ENCODE measurements at places on chromosomes 11 and 22.

DNA sequence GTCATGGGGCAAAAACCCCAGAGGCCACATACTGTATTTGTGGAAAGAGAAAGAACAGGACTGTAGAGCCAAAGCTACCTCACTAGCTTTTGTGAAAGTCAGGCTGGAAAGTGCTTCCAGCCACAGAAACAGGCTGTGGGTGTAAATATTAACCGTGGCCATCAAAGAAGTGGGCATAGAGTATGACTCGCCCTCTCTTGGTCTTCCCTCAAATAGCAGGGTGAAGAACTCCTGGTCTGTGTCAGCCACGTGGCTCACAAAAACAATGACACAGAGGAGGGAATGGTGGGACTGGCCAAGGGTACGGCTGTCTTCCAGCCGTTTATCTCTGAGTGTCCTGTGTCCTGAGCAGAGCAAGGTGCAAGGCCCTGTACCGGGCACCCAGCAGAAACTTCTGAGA lies 37.6 kb upstream of the UBASH3B start:
- DNase-seq: no peak

GRCh38 chr11:65498042-65498726 lies 661 bp upstream of the MALAT1 start:
- no peak for DNase-seq

DNA sequence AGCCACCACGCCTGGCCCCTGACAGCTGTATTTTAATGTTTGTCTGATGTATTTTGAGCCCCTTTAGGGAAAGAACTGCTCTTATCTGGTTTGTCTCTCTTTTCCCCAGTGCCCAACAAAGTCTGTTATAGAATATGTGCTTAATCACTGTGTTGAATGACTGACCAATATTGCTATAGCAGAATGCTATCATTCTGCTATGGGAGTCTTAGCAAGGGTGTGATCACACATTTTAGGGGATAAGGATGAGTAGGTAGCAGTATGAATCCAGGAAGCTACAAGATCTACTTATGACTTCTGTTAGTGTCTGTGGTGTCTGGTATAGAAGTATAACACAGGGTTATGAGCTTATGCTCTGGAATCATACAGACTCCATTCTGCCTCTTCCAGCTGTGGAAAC lies 117.5 kb upstream of the RRM1 start:
- no peak for DNase-seq

- DNase-seq: no peak
These were observed 14.1 kb downstream of the CNTF start for GRCh38 chr11:58636587-58636986.

- DNase-seq: no peak
These were observed 61.7 kb downstream of the ME3 start for GRCh38 chr11:86610559-86611341.

- no peak for DNase-seq
These were observed at the start of gene CCDC88B for GRCh38 chr11:64339754-64340408. Gene CCDC88B, plus strand, starts transcription at chr11:64340204. Its CDS starts 63 bp downstream, at chr11:64340267.

- no peak for DNase-seq
These were observed 38.2 kb downstream of the SLCO2B1 start for GRCh38 chr11:75189108-75189507.

GRCh38 chr11:57645689-57646085 lies 4.0 kb downstream of the YPEL4 start:
- no peak for DNase-seq

- DNase-seq: no peak
These were observed 66.6 kb upstream of the RDX start for GRCh38 chr11:110362971-110363509.

DNA sequence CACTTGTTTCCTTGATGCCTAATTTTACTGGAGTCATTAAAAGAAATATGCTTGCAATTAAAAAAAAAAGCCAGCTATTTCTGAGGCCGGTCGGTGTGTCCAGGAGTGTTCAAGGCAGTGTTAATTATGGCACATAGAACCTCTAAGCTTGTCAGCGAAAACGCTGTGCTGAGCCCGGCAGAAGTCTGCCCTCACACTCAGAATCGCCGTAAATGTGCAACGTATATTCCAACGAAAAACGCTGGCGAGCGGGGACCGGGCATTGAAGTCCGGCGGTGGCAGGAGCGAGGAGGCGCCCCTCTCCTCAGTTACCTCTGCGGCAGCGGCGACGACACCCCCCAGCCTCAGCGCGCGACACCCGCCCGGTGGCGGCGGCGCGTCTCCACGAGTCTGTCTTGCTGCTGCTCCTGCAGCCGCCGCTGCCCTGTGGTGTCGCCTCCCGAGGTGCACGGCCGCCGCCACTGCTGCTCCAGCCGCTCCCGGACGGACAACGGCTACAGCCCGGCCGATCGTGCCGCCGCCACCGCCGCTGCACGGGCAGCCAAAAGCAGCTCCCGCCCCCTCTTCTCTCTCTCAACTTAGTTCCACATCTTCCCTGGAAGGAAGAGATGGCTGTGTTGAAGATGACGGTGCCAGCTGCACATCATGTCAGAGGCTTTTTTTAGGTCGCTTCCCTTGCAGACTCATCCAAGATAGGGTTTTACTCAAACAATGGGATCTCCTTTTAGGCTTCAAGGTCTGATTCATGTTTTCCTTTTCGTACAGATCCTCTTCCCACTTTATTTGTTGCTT lies 56.0 kb downstream of the JAM3 start:
- no peak for DNase-seq

DNA sequence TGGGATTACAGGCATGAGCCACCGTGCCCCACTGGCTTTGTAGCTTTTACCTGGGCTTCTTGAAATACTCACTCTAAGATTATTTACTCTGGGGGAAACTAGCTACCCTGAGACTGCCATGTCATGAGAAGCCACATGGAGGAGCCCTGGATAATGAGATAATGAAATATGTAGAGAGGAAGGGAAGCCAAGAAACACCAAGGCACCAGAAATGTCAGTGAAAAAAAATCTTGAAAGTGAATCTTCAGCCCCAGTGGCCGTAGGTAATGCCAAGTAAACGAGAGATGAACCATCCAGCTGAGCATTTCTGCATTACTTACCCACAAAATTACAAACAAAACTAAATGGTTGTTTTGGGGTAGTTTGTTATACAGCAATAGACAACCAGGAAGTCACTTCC lies 125.6 kb downstream of the APIP start:
- no peak for DNase-seq

DNA sequence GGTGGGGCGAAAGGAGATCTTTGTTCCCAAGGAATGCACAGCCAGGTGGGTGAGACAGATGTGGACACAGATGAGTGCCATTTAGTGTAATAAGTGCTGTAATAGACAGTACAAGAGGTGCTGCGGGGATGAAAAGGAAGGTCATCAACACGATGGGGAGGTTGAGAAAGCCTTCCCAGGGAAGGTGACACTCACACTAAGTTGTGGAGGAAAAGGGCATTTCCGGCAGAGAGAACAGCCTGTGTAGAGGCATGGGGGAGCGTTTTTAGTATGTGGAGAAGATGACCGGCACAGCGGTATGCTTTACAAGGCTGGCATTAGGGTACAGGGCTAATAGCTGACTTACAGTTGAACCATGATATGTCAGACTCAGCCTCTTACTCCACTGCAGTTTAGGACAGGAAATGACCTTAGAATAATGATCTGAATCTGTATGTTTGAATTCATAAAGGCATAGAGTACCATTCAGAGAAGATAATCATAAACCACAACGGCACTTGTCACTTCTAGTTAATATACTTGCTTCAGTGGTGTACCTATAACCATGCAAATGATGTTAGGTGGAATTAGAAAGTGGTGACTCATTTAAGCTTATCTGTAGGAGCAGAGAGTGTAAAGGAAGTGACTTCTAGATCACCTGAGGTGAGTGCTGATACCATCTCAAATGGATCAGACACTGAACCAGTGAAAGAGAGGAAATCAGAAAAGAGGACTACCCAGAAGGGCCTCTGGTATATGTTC lies 60.6 kb downstream of the FAM83F start:
- DNase-seq: no peak

GRCh38 chr11:27158456-27159334 lies 118.1 kb downstream of the BBOX1 start:
- peak; percentile 70 for DNase-seq

DNA sequence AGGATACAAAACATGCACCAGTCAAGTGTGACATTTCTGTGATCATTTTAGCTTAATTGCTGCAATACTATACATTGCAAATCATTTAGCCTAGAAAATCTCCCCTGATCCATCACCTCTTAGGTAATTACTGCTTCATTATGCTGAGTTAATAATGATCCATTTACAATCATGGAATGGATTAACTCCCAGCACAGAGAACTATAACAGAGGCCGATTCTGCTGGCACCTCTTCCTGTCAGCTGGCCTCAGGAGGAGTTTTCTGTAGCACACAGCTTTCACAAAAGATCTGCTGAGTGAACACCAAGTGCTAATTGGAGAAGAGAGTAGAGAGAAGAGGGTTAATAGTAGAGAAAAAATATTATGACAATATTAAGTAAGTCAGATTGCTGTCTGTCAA lies 591.8 kb upstream of the KIRREL3 start:
- no peak for DNase-seq

DNA sequence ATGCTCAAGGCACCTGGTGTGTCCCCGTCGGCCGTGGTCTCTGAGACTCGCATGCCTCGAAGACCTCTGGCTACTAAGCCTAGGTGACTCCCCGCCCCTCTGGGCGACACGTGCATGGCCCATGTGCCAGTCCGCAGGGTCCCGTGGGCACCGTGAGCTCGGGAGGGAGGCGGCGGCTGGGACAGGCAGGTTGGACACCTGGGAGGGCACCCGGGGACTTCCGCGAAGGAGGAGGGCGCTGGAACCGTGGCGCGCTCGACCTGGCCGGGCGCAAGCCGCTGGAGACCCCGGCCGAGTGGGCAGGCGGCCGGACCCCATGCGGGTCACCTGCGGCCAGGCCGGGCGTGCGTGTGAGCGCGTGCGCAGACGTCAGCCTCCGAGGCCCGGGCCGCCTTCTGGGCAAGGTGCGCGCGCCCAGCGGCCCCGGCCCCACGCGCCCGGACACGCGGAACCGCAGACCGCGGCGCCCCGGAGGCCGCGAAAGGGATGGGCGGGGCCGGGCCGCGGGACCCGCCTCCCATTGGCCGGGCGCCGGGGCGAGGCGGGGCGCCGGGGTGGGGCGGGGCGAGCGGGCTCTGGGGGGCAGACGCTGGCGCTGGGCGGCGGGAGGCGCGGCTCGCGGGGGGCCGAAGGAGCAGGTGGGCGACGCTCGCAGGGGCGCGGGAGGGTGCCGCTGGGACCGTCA lies 579 bp upstream of the RASD2 start:
- no peak for DNase-seq

Measured in astrocyte of the cerebellum (primary cell).